ENCODE measurements at places on chromosomes 5 and 9.
A peak's percentile ranks its signal among the peaks of the same experiment; 100 is the strongest.

- no peak for DNase-seq
Observed at GRCh38 chr5:74567411-74567995, 73.0 kb downstream of the ENC1 start.

DNA sequence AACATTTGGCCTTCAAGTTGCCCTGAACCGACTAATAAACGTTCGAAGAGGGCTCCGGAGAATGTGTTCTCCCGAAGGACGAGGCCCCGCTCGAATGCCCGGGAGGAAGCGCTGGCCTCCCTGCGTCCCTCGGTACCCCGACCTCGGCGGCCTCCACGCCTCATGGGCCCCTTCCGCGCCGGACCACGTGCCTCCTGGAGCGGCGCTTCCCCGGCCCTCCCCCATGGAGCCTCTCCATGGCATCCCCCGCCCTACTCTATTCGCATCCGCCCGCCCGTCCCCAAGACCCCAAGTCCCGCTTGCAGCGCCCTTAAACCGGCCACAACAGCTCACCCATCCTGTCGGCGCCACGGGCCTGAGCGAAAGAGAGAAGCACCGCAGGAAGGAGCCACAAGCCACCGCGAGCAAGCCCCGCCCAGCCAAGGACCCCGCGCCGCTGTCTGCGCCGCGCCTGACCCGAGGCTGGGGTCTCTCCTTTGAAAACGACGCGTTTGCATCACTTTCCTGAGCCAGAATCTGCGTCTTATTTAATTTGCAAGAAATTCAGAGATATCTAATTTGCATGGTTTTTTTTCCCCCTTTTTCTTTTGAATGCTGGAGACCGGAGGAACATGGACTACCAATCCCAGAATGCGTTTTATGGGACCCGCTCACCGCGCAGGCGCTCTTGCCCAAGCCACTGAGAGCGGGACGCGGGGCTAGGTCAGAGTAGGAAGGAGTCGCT lies at the start of gene RPS23:
Gene RPS23, minus strand, starts transcription at position 368 of the 724 bp plus-strand sequence. Its CDS starts 31 bp downstream, at position 337.
- peak; percentile 93 for DNase-seq

DNA sequence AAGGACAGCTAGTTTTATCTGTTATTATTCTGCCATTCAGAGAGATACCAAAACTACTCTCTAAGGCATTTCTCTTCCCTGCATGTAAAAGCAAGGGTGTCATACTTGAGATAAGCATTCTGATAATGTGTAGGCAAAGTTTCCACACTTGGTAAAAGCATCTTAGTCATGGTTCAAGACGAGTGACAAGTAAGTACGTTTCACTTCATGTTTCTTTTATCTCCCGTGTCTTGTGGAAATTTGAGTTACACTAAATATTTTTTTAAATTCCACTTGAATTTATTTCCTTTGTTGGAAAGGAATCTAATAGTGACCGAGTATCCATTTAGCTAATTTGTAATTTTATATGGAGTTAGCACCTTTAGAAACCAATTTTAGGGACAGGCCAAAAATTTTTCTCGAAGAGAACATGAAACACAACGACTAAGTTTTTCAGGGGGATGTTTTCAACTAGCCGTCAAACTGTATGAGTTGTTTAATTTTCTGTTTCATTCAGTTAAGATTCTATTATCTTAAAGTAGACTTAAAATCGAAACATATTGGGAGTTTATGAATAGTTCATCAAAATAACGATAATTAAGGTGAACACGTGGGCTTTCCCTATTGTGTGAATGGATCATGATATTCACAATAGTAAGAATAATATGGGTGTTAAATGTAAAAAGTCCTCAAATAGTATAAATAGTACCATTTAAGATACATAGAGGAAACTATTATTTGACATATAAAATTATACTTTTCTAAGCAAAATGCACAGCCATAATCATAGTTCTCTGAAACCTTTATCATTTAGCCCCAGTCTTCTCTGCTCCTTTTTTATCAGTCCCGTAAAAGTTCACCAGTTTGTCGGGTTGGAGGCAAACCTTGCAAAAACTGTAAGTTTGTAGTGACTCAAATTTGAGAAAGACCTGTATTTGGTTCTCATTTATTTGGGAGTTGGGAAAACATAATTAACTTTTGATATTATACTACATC lies 1.6 kb downstream of the RFESD start:
- DNase-seq, result peak; percentile 24

DNA sequence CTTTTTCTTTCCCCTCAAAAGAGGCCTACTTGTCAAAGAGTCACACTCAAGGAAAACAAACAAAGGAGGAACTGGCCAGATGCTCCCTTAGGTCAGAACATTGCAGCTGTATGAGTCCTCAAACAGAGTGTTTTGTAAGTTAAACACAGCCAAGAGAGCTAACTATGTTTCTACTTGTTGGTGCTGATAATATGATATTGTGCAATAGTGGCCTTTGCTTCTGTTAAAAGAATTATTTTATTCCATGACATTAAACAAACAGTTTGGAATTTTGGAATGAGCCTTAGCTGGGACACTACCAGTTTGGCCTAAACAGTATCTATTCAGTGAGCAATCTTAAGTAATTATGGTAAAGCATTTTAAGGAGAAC lies 56.0 kb upstream of the TPD52L3 start:
- peak; percentile 97 for DNase-seq

DNA sequence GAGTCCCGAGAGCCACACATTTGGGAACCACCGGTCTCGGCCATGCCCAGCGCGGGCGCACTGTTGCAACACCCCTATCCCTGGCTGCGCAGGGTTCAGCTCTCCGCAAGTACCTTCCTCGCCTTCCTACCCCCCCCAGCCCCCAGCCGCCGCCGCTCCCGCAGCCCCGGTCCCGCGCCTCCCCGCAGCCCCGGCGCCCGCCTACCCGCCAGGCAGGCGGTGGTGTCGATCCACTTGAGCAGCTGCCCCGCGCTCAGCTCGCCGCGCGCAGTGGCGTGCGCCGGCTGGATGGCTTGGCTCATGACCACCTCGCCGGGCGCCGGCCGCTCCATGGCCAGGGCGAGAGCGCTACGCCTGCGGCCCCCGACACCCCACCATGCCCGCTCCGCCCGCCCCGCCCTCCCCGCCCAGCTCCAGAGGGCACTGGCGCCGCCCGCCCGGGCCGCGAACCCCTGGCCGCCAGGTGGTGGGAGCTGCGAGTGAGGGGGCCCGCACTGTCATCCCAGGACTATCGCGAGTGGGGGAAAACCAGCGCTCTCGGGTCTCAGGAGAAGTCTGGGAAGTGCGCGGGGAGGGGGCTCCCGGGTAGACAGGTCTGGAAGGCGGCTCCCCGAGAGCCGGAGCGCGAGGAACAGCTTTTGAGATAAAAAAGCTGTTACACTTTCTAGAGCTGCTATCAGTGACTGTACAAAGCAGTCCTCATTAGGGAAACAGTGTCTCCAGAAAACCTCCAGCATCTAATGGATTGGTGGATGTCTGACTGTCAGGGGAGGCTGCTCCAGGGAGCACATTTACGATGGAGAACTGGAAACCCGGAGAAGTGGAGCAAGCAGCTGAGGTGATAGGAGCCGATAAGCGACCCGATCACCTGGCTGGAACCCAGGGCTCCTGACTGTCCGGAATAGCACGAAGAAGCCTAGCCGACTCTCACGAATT lies at the start of gene ACOT12:
Gene ACOT12, minus strand, starts transcription at position 352 of the 936 bp plus-strand sequence. Its CDS starts 20 bp downstream, at position 332.
- DNase-seq, result peak; percentile 24

Measured in fibroblast of pulmonary artery (primary cell).